ENCODE measurements at places on chromosomes 7 and 10.

- no peak for DNase-seq
Measured at GRCh38 chr10:132138596-132138995, 48.2 kb upstream of the DPYSL4 start.

DNA sequence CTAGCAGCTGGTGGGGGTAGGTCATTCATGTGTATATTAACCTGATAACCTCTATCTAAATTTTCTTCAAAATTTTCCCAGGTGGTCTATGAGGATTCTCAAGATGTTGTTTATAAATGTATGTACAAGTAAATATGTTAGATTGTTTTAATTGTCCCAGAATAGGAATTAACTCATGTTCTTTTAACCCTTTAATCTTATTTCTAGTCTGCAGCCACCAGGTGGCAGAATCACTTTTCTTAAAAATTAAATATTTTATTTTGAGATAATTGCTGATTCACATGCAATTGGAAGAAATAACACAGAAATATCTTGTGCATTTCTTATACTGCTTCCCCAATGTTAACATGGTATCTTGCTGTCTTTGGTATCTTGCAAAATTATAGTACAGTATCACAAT, 589.5 kb downstream of the ARL4A start:
- no peak for DNase-seq

DNA sequence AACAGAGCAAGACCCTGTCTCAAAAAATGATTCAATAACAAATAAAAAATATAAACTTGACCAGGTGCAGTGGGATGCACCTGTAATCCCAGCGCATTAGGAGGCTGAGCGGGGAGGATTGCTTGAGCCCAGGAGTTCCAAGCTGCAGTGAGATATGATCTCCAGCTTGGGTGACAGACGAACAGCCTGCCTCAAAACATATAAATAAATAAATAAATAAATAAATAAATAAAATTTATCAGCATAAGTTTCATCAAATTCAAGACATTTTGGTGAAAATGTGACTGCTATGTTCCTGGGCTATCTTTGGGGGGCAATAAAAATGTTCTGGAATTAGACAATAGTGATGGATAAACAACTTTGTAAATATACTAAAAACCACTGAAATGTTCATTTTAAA, 4.8 kb upstream of the EIF4EBP2 start:
- no peak for DNase-seq

GRCh38 chr10:102603946-102604345, 40.3 kb upstream of the TRIM8 start:
- DNase-seq: no peak

- DNase-seq: no peak
Measured at GRCh38 chr10:96431211-96431970, 72.6 kb upstream of the OPALIN start.

DNA sequence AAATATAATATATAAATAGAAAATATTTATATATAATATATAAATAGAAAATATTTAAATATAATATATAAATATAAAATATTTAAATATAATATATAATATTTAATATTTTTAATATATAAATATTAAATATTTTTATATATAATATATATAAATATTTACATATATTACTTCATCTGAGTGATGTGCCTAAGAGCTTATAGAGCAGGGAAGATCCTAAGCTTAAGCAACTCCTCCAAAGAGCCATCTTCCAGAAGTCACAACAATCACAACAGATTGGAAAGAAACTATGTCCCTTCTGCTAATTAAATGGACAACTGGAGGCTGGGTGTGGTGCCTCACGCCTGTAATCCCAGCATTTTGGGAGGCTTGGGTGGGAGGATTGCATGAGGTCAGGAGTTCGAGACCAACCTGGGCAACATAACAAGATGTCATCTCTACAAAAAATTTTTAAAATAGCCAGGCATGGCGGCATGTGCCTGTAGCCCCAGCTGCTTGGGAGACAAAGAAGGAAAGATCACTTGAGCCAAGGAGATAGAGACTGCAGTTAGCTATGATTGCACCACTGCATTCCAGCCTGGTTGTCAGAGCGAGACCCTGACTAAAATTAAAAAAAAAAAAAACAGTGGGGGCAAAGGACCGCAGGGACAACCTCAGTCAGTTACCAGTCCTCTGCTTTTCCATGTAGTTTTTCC, 198.7 kb downstream of the SKIDA1 start:
- DNase-seq: no peak

DNA sequence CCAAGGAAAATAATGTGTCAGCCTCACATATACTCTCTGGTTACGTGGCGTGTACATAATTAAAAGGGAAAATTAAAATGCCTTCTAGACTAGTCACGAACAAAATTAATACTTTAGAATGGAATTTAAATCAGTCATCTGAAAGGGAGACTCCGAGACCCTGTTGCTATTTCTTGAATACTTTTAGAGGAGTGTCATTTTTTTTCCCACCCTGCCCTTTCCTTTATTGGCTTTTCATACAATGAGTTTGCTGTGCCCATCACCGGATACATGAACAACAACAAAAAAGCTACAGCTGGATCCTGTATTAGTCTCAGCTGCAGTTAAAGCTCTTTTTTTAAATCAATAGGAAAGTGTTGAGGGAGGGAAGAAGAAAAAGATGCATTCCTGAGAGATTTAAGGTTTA, 20.1 kb downstream of the CYTH3 start:
- DNase-seq: no peak

DNA sequence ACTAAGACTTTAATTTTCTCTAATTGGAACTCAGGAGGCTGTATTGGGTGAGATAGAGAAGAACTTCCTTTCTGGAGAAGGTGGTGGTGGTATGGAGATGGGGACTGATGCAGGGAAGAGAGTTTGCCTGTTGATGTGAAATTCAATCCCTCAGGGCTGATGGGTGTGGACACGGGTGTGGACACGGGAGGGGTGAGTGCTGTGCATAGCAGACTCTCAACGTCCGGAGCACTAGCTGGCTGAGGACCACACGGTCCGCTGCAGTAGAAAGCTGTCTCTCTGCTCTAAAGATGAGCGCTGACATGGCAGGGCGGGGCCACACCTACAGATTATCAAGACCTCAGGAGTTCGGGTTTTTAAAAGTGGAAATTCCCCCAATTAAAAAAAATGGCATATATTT, 148.5 kb upstream of the PITRM1 start:
- no peak for DNase-seq

GRCh38 chr10:95397747-95398146, 106.9 kb upstream of the PDLIM1 start:
- DNase-seq: no peak

DNA sequence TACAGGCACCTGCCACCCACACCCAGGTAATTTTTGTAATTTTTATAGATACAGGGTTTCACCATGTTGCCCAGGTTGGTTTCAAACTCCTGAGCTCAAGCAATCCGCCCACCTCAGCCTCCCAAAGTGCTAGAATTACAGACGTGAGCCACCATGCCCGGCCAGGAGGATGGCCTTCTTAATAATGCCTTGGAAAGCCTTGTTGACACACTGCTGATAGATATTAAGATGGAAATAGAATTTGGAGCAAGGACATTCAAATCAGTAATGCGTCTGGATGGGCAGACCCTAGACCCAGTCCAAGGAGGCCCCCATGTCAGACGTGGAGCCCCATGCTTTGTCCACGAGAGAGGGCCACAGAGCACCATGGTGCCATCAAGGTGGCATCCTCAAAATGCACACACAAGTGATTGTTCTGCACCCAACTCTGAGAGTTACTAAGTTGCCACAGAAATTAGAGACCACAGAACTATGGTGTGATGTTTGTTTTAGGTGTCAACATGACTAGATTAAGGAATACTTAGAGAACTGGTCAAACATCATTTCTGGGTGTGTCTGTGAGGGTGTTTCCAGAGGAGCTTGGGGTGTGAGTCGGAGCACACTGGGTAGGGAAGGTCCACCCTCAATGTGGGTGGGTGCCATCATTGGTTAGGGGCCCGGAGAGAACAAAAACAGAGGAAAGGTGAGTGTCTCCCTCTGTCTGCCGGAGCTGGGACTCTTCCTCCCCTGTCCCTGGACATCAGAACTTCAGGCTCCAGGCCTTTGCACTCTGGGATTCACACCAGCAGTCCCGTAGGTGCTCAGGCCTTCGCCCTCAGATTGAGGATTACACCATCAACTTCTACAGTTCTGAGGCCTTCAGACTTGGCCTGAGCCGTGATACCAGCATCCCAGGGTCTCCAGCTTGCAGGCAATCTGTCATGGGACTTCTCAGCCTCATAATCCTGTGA, 34.5 kb downstream of the EBF3 start:
- DNase-seq: no peak

All from 8988T (cell line).